ENCODE measurements at places on chromosomes 6 and 20.

DNA sequence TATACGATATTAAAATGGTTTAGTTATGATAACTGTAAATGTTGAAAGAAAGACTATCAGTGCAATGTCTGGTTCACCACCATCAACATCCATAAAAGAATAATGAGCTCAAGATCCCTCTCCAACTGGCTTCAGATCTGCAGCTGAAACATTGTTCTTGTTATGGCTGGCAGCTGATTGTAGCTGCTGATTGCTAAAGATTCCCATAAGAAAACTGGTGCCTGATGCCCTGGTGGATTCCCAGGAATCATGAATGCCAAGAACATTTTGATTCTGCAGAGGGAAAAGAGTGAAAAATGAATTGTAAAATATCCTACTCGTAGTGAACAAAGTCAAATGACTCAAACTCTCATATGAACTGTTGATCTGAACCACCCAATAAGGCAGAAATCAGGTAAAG is 1160.2 kb downstream of the EPHA7 start:
- no peak for DNase-seq

GRCh38 chr6:12577124-12577850 is 139.3 kb upstream of the PHACTR1 start:
- DNase-seq: no peak

GRCh38 chr20:60428651-60429050 is 470.4 kb downstream of the CDH26 start:
- no peak for DNase-seq

- DNase-seq: no peak
These were observed 37.0 kb upstream of the MCUR1 start for GRCh38 chr6:13851330-13851729.

GRCh38 chr6:83853178-83854000 is at the start of gene RIPPLY2:
Gene RIPPLY2, plus strand, starts transcription at chr6:83853360. Its CDS starts 57 bp downstream, at chr6:83853417.
- DNase-seq: peak; percentile 48

GRCh38 chr6:126664271-126664670 is 324.4 kb downstream of the CENPW start:
- DNase-seq: no peak

- no peak for DNase-seq
These were observed 99.9 kb downstream of the CAP2 start for GRCh38 chr6:17493286-17493685.

GRCh38 chr6:29826271-29826670 is 1.4 kb upstream of the HLA-G start:
- no peak for DNase-seq

DNA sequence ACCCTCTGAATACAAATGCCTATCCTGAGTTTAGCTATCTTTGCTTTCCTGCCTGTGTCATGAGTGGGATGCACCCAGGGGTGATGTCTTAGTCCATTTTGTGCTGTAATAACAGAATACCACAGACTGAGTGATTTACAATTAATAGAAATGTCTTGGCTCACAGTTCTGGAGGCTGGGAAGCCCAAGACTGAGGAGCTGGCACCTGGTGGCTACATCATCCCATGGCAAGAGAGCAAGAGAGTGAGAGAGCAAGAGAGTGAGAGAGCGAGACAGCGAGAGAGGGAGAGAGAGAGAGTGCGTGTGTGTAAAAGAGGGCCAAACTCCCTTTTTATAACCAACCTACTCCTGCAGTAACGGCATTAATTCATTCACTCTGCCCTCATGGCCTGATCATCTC is 76.8 kb downstream of the PRDM1 start:
- no peak for DNase-seq

DNA sequence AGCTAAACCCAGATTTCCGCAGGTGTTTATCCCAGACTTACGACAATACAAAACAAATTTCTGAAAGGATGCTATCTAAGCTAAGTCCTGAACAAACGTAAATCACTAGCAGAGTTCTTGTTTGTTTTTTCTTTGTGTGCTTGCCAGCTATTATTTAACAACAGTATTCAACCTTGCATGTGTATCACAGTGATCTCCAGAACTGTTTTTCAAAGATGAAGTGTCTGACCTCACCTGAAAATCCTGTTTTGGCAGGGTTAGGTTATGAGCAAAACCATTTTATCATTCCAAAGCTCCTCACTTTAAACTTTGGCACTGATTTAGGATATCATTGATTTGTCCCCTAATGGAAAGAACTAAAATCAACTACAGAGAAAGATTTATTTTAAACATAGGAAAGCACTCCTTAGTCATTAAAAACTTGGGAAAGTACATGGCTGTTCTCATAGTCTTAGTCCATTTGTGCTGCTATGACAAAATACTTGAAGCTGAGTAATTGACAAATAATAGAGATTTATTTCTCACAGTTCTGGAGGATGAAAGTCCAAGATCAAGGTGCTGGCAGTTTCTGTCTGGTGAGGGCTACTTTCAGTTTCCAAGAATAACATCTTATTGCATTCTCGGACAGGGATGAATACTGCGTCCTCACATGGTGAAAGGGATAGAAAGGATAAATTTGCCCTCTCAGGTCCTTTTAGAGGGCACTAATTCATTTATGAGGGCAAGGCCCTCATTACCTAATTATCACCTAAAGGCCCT is 20.8 kb upstream of the BMP5 start:
- DNase-seq: no peak

DNA sequence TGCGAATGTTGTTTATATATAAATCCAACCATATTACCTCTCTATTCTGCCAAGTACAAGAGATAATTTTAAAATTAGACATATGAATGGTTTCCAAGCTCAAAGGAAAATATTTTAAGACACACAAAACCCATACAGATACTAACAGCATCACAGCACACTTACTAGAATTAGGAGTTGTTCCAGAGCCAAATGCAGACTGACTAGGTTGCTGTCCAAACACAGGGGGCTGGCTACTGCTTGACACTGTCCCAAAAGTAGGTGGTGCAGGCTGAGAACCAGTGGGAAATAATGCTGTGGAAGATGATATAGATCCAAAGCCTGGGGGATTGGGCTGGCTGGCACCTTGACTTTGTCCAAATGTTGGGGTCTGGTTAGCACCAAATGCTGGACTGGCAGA is 24.3 kb downstream of the FAM8A1 start:
- DNase-seq: no peak

GRCh38 chr20:33790566-33790965 is 20.6 kb upstream of the CHMP4B start:
- DNase-seq: no peak

- DNase-seq: no peak
These were observed 2.8 kb downstream of the VARS1 start for GRCh38 chr6:31792761-31793171.

GRCh38 chr20:50245498-50246366 is 55.1 kb downstream of the CEBPB start:
- no peak for DNase-seq

DNA sequence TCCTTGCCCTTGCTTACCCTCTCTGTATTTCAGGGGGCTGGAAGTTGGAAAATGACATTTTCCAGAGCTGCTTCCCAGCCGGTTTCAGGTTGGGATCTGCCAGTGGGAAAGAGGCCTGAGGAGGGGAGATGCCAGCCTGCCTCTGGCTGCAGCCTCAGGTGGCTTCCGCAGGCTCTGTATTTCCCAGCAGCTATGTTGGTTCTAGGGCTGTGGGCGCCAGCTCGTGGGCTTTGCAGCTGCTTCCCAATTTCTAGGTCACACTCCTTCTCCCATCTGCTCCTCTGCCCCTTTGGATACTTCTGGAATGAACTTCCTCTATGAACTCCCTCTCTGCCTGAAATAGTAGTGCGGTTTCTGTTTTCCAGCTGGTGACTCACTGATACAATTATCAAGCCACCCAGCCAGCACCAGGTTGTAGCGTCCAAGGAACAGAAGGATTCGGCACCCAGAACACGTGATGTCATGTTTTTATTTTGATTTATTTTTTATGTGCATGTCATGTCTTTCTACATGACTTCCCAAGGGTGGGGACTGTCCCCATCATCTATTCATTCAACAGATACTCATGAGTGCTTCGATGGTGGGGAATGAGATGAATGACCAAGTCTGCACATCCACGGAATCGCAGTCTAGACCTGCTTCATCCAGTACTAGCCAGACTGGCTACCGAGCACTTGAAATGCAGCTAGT is 38.0 kb downstream of the TGM2 start:
- no peak for DNase-seq

- DNase-seq: no peak
These were observed 88.0 kb downstream of the CLIC5 start for GRCh38 chr6:45927421-45928320.

- no peak for DNase-seq
These were observed 112.6 kb upstream of the TRAF3IP2 start for GRCh38 chr6:111718326-111718725.

DNA sequence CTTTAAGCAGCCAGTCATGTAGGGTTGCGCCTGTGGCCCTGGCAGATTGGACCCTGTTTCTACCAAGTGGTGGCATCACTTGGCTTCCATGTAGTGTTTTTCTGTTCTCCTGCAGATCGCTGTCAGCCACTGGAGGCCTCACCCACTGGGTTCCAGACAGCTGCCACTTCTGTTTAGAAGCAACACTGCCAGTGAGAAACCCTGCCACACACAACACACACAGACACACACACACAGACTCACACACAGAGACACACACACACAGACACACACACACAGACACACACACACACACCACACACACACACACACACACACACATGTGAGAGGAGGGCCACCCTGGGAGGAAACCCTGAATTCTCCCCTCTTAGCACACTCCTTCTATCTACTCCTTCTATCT is 51.8 kb downstream of the UTRN start:
- no peak for DNase-seq

- DNase-seq: no peak
These were observed 20.5 kb upstream of the ASCC3 start for GRCh38 chr6:100901582-100901981.

DNA sequence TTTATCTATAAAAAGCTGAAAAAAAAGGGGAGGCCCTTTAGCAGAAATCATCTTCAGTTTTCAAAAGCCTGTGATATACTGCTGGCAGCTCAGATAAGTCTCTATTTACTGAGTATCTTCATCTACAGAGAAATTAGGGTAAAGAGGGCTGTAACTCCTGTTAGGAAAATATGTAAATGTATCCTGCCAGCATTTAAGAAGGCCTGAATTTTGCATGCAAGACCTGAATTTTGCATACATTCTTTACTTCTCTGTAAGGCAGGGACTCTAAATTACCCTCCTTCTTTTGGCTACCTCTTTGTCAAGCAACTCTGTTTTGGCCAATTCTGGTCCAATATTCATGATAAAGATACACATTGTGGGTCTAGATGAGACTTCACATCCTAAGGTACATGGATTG is 150.6 kb upstream of the SPACA1 start:
- DNase-seq: no peak

DNA sequence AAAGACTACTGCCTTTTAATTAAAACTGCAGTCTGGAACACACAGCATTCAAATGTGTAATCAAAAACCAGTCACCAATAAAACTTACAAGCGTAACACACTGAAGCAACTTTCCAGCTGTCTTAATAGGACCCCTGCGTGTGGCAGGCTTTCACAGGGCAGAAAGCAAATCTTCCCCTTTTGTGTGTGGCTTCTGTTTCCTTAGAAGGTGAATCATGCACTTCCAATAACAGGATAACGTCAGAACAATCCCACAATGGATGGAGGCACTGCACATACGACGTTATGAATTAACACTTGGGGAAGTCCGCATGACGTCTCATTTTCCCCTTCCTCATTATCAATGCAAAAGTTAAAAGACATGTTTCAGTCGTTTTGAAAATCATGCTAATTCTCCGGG is 44.8 kb downstream of the INSM1 start:
- DNase-seq: no peak

GRCh38 chr6:54899986-54900385 is 53.4 kb downstream of the FAM83B start:
- peak; percentile 34 for DNase-seq

DNA sequence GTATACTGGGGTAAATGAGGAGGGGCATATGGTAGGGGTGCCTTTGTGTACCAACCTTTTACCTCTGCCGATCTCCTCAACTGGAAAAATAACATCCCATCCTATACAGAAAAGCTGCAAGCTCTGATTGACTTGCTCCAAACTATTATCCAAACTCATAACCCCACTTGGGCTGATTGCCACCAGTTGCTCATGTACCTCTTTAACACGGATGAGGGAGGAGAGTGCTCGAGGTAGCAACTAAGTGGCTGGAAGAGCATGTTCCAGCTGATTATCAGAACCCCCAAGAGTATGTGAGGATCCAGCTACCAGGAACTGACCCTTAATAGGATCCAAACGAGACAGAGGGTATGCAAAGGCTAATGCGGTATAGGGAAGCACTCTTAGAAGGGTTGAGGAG is 299.6 kb downstream of the RNGTT start:
- no peak for DNase-seq

DNA sequence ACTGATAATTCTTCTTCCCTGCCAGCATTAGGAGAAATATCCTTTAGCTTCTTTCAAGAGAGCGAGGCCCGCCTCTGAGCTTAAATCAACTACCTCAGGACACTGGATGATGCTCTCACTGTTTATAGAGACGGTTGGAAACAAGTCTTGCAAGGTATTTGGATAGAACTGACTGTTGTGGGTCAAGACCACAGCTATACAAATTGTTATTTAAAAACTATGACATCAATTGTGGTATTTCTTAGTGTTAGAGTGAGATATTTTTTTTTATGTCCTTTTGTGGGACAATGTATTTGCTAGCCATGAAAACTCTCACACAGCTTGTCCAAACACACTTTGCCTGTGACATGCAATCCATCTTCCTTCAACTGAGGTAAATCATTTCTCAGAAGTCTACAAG is 136.3 kb upstream of the PHACTR1 start:
- DNase-seq: no peak

DNA sequence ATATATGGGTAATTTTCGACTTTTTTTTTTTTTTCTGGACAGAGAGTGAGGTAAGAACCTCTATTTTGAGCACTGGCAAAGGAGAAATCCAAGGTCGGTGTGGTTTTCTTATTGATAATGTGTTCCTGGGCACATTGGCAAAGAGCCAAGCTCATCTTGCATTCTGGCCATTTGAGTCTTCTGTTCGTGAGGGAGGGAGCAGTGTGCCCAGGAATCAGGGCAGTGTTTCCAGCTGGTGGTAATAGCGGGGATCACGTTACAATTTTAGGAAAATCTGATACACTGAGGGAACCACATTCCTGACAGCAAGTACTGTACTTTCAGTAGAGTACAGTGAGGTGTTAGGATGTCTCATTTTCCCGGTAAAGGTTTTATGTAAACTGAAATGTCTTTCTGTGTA is 442.3 kb upstream of the MAP3K7 start:
- DNase-seq: no peak

DNA sequence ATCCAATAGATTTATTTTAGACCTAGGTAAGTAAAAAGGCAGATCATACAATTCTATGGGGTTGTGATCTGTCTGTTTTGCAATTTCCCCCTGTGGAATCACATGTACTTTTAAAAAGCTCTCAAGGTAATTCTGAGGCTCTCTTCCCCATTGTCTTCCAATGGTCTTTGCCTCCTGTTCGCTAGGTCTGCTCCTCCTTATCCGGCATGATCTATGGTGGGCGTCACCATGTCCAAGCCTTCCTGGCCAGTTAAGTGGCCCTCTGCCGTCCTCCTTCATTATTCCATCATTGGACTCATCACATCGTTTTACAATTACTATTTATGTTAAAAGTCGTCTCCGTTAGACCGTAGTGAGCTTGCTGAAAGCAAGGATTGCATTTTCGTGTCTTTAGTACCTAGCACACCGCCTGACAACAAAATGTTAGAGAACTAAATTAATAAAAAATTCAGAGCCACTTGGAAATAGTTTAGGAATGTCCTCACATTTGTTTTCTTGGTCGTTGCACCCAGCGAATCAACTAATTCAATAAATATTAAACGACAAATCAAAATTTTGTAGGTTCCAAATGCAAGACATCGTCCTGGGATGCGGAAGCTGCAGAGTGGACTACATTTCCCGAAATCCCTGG is 2.2 kb upstream of the STXBP5 start:
- no peak for DNase-seq

GRCh38 chr6:161578478-161578877 is 304.6 kb upstream of the AGPAT4 start:
- DNase-seq: no peak

Data from GM06990 (cell line).